Liver (tissue), 10 donors: ENCODE measurements at places on chromosomes 11 and 22. TPM values are rescaled to one million over a fixed set of nuclear protein-coding genes. Genes with fewer than 3 reads are reported as not detected.

DNA sequence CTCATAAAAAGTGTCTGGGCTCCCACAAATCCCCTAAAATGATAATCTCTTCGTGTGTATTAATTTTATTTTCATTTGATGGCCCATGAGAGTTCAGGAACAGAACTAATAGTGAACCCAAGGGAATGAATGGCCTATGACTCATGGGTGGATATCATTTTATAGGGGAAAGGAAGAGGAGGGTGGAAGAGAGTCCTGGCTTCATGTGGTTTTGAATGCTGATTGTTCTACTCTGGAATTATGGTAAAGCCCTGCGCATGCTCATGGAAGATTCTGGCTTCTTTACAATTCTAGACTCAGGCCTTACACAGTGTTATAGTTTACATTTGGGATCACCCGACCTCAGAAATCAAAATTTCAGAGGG is 35.2 kb downstream of the MAML2 start:
- DNase-seq, result no peak

DNA sequence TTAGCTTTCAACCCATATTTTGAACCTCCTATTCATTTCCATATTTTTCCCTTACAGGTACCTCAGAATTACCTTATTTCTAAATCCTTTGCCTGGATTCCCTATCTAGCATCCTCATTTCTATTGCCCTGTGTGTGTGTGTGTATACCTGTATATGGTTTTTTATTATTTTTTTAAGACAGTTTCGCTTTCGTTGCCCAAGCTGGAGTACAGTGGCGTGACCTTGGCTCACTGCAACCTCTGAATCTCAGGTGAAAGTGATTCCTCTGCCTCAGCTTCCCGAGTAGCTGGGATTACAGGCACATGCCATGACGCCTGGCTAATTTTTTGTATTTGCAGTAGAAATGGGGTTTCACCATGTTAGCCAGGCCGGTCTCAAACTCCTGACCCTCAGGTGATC is 12.6 kb downstream of the HIPK3 start:
- DNase-seq, result no peak

DNA sequence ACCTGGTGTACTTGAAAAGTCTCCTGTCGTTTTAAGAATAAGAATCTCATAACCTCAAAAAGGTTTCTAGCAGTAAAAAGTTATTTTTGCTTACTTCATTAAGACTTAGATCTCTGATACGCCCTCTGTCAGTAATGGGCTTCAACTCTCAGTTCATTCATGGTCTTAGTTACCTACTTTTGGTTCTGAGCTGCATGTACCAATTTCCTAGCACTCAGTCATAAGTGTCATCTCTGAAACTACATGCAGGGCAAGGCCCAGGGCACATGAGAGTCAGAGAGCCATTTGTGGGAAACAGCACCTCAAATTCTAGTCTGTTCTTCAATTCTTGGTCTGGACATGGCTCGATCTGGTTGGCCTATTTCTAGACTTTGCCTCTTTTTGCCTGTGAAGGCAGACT is 838.4 kb downstream of the FAM181B start:
- DNase-seq, result no peak

TRIM6 gene
- 0.75 TPM for total RNA-seq

LZTR1 gene
- 32.5 TPM for total RNA-seq

INPP5J gene
- total RNA-seq, result 0.17 TPM

DNA sequence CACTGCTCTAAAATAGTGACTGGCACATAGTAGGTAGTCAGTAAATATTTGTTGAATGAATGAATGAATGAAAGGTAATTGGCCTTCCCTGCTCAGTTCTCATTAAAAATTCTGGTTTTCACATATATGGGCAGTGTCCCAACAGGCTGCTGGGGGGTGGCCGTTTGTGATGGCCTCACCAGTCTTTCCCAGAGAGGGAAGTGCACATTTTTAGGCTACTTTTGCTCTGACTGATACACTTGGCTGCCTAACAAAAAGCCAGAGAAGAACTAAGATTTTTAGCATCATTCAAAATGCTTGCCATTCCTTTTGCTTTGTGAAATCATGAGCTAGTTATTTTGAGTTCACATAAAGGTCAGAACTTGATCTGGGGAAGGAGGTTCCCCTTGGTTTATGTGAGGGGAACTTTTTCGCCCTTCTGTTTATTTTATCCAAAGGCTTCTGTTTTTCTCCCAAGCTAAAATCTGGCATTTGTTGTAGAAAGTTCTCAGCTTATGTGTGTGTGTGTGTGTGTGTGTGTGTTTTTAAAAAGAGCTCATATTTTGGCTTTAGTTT is 83.1 kb downstream of the PTPRJ start:
- no peak for DNase-seq

DNA sequence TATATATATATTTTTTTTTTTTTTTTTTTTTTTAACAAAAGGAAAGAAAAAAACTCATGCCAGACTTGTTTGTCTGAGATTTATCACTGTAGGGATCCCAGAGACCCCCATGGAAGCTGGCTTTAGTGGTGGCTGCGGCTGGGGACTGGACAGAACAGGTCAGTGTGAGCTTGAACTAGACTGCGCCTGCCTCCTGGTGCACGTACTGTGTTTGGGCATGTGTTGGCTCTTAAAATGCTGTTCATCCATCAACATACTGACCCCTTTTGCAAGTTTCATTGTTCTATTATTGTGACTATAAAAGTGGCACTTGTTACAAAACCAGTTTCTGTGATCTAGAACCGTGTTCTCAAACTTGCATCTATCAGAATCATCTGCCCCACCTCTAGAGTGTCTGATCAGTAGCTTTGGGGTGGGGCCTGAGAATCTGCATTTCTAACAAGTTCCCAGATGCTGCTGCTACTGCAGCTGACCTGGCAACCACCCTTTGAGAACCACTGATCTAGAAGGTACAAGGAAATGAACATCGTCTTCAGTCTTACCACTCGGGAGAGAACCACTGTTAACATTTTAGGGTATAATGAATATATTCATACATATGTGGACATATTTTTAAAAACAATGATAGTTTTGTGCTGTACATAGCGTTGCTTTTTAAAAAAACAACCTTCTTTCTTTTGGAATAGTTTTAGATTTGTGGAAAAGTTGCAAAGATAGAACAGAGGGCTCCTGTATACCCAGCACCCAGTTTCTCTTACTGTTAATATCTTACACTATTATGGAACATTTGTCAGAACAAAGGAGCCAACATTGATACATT is 54.0 kb downstream of the ZNRF3 start:
- no peak for DNase-seq

AP5B1 gene
- 10.8 TPM for total RNA-seq

DNA sequence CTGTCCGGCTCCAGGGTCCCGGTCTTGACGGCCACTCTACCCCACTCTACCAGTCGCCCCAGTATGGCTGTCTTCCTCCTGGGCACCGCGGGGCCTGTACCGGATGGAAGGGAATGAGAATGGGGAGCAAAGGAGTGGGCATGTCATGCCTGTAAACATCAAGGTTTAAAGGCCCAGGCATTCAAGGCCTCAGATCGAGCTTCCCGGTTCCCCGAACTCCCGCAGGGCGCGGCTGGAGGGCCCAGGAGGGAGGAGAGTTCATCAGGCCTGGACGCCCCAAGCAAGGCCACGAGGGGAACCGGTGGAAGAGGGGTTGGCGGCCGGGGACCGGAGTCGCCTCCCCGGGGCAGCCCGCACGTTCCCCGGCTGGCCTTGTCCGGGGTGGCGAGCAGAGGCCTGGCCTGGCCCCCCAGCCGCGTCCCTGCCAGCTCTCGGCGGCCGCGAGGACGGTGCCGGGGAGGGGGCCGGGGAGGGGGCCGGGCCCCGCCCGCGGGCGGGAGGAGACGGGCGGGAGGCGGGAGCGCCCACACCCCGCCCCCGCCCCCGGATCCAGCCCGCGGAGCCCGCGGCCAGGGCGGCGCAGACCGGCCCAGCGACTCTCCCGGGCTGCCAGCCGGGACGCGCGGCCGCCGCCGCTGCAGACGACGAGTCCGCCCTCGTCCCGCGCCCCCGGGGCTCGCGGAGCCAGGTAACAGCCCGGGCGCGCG is at the start of gene CDC42EP1:
CDC42EP1 (plus strand) TSS at position 580 of the 707 bp plus-strand sequence. CDS start 5,870 bp downstream, outside the sequence.
- DNase-seq, result no peak

- DNase-seq, result no peak
These were observed 75.4 kb downstream of the GAB4 start for GRCh38 chr22:16932577-16932976.

GRCh38 chr11:95505927-95506426 is 275.0 kb upstream of the SESN3 start:
- DNase-seq, result no peak

DNA sequence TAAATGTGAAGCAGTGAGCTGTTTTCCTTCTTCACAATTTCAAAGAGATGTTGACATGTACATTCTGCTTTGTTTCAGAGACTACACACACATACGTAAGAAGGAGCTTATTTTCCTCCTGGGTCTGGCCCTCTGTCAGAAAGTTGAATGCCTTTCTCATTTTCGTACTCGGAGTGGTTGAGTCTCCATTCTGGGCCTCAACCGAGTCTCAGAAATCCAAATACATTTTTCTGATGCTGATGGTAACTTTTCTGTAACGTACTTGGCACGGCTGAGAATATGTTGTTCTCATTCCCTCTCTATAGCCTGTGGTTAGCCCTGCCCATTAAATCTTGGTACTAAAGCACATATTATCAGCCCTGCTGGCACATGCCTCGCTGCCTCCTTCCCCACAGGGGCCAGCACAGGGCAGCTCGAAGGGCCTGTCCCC is 25.3 kb downstream of the PARVA start:
- no peak for DNase-seq
